ENCODE measurements at places on chromosomes 16 and 17.
A peak's percentile ranks its signal among the peaks of the same experiment; 100 is the strongest.

GRCh38 chr17:66507103-66507923, 204.9 kb downstream of the PRKCA start:
- peak; percentile 84 for DNase-seq

GRCh38 chr17:80285237-80285920, 24.7 kb downstream of the RNF213 start:
- DNase-seq, result no peak

DNA sequence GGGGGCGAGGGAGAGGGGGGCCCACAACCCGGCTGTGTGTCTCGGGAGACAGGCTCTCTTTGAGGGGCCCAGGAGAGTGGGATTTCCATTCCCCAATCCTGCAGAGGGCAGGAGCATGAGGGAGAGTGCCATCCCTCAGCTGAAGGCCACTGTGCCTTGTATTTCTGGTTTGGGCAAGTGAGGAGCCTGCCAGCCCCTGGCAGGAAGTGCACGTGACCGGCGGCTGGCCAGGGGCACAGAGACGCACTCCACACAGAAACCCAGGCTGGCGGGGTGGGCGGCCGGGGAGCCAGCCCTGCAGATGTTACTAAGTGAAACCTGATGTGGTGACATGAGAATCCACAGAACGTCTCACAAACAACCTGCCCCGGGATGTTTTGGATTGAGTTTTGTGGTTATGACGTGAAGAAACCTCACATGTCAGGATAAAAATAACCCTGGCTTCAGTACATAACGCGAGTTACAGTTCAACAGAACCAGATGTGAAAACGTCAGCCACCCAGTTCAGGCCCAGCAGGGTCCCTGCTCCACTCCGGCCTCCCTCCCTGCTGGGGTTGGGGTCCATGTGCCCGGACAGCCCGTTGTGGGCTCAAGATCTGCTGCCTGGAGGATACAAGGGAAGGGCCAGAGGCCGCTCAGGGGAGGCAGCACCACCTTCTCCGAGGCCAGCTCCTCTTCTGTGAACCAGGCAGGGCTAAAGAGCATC, 51.7 kb upstream of the MTSS2 start:
- peak; percentile 99 for DNase-seq

- DNase-seq, result no peak
Measured at GRCh38 chr17:9355846-9356245, 219.8 kb downstream of the STX8 start.

- no peak for DNase-seq
Measured at GRCh38 chr16:61596655-61597054, 439.6 kb downstream of the CDH8 start.

DNA sequence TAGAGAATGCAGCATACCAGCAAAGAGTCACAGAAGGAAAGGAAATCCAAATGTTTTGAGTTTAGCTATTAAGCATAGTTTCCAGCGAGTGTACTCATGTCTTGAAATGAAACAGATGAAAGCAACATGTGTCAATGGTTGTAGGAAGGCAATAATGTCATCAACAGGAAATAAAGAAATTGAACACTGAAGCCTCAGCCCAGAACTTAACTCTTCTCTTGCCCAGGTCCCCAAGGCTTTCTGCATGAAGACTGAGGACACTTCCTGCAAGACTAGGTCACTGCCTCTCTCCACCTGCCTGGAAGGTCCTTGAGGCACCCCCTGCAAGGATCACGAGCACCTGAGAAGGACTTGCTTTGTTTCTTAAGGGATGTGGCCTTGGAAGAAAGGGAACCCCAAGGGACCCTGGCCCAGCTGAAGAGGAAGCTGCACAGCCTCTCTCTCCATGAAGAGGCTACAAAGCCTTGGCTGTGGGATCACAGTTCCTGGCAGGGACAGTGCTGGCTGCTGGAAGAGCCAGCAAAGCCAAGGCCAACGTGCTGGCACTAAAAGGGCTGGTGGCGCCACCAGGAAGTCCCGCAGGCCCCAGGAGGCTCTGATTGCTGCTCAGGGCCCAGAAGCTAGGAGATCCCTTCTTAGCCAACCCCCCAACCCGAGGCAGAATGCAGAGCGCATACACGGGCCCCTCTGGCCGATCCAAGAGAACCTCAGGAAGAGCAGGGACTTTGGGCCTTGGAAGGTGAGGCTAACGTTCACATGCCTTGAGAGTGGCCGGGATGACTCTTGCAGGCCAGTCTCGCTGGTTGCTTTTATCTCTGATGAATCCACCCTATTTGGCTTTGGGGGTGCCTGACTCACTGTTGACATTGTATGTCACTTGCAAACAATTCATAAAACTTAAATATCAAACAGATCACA, 23.4 kb upstream of the AXIN2 start:
- DNase-seq, result no peak

- peak; percentile 15 for DNase-seq
Measured at GRCh38 chr16:80231121-80231520, 309.7 kb upstream of the DYNLRB2 start.

DNA sequence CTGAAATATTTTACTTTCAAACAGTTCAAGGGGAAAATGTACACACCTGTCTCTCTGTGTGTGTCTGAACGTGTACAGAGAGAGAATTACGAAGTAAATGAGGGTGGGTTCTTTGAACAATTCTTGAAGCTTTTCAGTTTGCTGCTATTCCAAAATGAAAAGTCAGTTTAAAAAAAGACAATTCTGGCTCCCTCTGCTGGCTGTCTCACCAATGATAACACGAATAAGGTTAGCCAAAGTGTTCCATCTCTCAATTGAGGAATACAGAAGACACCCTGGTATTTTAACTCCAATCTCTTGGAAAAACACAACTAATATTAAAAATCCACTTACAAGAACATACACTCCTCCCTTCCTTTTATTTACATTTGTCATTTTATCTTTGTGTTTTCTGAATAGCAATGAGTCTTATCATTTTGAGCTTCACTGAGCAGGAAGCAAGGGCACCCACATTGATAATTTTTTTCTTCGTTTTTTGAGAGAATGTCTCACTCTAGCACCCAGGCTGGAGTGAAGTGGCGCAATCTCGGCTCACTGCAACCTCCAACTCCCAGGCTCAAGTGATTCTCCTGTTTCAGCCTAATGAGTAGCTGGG, 20.5 kb downstream of the EFTUD2 start:
- DNase-seq, result peak; percentile 38

GRCh38 chr16:22665048-22665797, 148.7 kb upstream of the HS3ST2 start:
- no peak for DNase-seq

DNA sequence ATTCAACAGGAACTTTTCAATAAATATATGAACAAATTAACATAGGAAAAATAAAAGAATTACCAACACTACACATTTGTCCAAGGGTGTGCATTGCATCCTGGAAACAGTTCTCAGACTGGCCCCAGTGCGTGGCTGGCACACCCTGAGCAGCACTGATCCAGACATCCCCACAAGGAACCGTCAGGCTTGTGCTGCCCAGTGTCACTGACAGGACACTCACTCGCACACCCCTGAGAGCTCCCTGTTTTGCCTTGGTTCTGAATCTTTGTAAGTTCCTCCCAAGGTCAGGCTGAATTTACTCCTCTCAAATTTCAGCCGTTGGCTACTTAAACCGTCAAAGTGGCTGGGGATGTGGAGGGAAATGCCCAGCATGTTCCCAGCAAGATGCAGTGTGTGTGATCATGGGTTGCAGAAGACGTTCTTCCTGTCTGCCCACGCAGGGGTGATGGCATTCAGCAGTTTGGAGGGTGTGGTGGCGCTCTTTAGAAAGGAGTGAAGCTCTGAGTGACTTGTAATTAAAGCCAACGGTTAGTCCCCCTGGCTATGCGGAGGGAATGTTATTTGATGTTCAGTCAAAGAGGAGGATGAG, 1.7 kb downstream of the MT2A start:
- DNase-seq, result peak; percentile 98

DNA sequence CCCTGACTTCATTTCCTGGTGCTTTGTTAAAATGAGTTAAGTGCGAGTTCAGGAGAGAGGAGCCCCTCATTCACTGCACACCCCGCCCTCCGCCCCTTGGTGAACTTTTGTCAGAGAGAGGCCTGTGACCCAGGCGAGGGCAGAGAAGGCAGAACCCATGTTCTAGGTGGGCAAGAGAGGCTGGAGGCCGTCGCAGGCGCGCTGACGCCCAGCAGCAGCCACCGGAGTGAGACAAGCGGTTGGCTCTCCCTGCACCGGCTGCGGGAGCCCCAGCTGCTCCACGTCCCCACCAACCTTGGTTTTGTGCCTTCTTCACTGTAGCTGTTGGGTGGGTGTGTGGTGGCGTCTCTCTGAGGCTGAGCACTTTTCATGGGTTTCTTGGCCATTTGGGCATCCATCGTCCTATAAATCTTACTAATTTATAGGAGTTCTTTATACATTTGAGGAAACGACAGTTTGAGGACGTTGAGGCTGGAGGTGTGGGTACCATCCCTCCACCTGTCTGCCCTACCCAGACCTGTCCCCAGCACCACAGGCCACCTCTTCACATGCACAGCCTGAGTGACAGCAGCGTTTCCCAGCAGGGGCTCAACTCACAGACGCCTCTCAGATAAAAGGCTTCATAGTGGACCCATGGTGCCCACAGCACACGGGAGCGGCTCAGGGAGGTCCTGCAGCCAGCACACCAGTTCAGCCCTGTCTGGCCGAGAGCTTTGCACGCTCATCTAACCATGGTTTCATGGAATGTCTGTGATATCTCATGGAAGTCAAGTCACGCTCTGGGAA, 45.2 kb upstream of the CBFA2T3 start:
- no peak for DNase-seq

DNA sequence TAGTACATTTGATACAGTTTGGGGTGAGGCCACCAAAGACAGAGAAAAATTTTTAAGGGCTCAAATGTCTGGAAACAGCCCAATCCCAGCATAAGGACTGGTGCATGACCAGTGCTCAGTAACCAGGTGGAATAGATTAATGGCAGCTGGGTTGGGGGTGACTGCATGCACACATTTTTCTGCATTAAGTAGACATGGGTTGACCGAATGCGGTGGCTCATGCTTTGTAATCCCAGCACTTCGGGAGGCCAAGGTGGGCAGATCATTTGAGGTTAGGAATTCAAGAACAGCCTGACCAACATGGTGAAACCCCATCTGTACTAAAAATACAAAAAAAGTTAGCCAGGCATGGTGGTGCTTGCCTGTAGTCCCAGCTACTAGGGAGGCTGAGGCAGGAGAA, 121.1 kb upstream of the HSBP1 start:
- no peak for DNase-seq

DNA sequence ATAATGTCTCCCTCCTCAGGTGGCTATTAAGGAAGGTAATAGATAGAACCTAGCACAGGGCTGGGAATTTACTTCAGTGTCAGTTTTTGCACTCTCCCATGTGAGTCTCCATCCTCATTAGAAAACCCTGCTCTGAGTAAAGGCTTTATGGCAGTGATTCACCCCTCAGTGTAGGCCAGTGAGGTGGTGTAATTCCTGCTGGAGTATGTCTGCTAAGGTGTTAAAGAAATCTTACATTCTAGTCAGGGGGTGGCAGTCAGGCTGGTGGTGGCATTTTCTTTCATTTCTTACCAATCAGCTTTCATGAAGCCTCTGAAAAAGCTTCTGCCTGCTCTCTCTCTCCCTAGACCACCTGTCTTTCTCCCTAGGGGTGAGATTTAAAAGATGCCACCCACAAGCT, 138.8 kb upstream of the CCL2 start:
- DNase-seq, result no peak

DNA sequence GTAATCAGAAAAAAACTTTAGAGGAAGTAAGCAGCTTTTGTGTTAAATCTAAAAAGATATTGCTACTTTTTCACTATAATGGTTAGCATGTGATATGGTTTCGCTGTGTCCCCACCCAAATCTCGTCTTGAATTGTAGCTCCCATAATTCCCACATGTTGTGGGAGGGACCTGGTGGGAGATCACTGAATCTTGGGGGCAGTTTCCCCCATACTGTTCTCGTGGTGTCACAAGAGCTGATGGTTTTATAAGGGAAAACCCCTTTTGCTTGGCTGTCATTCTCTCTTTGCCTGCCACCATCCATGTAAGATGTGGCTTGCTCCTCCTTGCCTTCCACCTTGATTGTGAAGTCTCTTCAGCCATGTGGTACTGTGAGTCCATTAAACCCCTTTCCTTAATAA, 117.1 kb downstream of the KCNJ2 start:
- DNase-seq, result no peak

DNA sequence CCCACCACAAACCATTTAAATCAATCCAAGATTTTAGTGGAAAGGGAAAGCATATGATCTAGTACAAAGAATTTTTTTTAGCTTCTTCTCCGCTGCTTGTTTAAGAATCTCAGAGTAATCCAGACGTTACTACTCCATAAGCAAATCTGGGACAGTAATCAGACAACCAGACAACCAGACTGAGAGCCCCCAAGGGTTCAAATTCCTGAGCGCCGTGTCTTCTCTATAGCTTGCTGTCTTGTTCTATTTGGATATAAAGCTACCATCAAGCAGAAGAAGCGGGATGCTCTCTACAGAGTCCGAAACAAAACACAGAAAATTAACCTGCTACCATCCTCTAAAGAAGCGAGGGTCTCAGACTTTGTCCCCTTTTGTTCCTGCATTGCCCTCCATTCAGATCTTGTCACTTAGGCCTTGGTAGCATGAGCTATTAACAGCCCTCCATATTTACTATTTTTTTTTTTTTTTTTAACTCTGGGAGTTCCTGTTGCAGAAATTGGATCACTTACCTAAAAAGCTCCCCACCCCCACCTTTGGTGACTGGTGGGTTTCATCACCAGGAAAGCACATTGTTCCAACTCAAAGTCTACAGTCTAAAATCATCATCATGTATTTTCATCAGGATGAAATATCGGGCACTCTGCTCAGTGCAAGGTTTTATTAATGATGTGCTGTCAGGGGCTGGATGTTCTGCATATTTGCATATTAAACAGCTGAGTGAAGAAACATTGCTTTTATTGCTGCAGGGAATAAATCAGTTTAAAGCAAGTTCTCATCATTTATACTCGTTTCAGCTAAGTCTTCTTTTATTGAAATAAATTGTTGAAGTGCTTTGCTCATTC, 576.7 kb downstream of the WWOX start:
- DNase-seq, result no peak

DNA sequence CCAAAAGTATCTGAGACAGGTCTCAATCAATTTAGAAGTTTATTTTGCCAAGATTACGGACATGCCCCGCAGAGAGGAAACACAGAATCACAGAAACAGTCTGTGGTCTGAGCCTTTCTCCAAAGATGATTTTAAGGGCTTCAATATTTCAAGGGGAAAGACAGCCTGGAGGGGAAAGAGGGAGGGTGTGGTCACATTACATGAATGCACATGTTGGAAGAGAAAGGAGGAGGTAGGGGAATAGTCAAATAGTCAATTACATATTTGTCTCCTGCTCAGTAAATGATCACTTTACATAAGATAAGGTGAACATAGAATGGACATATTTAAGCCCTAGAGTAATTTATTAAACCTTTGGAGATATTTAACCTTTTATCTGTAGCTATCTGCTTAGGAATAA, 12.3 kb downstream of the UNC45B start:
- DNase-seq, result no peak

DNA sequence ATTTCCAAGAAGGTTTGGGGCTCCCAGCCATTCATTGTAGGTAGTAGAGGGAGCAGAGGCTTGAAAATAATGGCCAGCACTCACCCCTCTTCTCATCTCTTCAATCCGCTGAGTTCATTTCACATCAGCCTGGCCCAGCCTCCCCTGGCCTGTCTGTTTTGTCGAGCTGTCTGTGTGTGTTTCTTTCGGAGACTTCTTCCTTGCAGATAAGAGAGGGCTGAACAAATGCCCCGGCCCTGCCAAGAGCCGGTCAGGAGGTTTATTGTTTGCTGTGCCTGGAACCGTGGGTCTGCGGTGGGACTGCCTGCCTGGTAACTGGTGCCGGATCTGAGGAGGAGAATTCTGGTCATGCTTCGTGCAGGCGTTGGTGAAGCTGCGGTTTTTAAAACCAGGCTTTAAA, 3.4 kb downstream of the VPS4A start:
- DNase-seq, result no peak

- peak; percentile 81 for DNase-seq
Measured at GRCh38 chr17:13704333-13704732, 102.6 kb upstream of the HS3ST3A1 start.

- DNase-seq, result no peak
Measured at GRCh38 chr17:29613856-29614255, 8.9 kb downstream of the CORO6 start.

Data from fibroblast of mammary gland (primary cell).